Activated CD4-positive, alpha-beta memory T cell treated with anti-CD3 and anti-CD28 coated beads, Interleukin-2, amount 10 ng/mL, durations not matched to agents 7 days and 5 days (primary cell): ENCODE measurements at places on chromosomes 1 and 21. TPM values are rescaled to one million over a fixed set of nuclear protein-coding genes. Genes with fewer than 3 reads are reported as not detected.
A peak's percentile ranks its signal among the peaks of the same experiment; 100 is the strongest.

DNA sequence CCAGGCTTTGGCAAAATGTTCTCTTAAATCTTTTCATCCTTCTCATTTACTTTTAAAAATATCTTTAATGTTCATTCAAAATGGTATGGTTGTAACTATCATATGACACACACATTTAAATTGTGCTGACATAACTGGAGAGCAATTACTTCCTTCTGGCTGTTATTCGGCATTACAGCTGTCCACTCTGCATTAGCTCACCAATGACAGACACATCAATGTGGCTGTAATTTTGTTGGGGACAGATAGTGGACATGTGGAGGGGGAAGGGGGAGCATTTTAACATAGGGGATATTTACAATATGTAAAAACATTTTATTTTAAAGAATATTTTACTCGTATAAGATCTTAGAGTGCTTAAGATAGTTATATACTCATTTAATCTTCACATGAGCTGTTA is 319.8 kb downstream of the HMCN1 start:
- DNase-seq, result no peak

BCAN gene
- not detected for total RNA-seq

NBL1 gene
- 29.8 TPM for total RNA-seq

HCN3 gene
- total RNA-seq, result 4.9 TPM

ZNF683 gene
- not detected for total RNA-seq

DNA sequence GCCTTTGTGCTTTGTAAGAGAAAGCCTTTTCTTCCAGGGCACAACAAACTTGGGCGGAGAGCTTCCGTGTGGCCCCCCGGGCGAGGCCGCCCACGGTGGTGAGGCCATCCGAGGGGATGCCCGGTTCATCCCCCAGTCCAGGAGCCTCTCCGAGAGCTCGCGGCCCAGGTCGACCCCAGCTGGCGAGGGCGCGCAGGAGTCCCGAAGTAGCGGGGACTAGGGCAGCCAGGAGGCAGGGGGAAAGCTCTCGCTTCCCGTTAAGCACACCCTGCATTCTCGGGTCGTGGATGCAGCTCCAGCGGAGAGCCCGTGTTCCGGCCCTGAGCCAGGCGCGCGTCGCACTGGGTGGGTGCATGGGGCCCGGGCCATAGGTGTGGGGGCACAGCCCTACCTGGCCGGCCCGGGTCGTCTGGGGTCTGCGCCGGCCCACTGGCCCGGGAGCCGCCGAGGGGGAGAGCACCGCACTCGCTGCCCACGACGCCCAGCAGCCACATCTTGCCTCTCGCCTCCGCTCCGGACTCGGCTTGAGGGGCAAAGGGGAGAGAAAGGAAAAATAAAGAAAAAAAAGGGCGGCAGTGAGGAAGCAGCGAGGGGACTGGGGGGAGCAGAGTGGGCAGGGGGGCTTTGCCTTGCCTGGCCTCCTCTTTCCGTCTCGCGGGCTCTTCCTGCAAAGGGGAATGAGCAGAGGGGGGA is 1.8 kb downstream of the RNF220 start:
- no peak for DNase-seq

CLDN14 gene
- not detected for total RNA-seq

UQCRHL gene
- 1.6 TPM for total RNA-seq

- no peak for DNase-seq
These were observed 154.5 kb downstream of the CASZ1 start for GRCh38 chr1:10641976-10642375.

GRCh38 chr1:193183019-193183627 is 3.3 kb downstream of the B3GALT2 start:
- no peak for DNase-seq

DNA sequence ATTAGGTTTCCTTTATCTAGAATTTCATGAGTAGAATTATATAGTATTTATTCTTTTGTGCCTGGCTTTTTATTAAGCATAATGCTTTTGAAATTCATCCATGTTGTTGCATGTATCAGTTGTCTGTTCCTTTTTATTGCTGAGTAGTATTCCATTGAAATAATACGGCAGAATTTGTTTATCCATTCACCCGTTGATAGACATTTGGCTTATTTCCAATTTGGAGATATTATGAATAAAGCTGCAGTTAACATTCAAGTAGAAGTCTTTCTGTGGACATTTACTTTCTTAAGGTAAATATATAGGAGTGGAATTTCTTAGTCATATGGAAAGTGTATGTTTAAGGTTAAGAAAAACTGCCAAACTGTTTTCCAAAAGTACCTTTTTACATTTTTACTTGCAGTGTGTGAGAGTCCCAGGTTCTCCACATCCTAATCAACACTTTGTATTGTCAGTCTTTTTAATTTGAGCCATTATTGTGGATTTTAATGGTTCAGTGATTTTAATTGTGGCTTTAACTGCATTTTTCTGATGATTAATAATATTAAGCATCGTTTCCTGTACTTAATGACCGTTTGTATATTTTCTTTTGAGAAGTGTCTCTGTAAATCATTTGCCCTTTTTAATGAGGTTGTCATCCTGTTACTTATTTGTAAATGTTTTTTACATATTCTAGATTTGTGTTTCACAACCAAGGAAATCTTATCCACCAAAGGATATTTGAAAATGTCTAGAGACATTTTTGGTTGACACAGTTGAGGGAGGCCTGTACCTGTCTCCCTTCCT is 22.7 kb downstream of the KCTD3 start:
- no peak for DNase-seq

DNA sequence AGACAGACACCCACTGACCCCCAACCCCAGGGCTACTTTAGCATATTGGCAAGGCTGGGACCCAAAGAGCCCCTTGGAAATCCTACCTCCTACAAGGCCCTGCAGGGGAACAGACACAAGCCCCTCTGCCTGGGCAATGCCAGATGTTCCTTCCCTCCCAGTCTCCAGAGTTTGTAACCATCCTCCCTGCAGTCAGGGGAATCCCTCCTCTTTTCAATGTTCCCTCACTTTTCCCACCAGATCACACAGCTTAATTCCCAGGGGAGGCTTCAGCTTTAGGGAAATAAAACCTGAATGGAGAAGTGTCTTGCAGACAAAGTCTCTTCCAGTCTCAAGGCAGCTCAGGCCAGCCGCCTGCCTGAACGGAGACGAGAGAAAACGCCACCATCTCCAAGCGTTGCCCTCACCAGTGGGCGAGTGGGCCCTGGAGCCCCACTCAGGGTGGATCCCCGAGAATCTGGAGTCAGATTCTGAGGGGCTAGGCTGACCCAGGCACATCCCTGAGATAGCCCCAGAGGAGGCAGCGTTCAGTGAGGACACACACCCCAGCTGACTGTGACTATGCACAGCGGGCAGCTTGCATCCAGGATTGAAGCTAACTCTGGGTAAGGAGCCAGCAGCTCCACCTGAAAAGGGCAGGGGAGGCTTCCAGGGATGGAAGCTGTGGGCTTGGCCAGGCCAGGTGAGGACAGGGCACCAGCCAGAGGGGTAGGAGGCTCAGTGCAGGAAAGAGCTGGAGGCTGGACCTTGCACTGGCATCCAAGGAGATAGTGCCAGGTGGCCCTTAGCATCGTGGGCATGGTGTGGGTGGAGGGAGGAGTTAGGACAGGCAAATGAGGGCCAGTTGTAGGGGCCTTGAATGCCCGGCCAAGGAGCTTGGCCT is 44.0 kb upstream of the ZC3H12A start:
- no peak for DNase-seq

GRCh38 chr1:156055281-156056048 is 883 bp downstream of the LAMTOR2 start:
- no peak for DNase-seq

PARS2 gene
- total RNA-seq, result 4.0 TPM

DNA sequence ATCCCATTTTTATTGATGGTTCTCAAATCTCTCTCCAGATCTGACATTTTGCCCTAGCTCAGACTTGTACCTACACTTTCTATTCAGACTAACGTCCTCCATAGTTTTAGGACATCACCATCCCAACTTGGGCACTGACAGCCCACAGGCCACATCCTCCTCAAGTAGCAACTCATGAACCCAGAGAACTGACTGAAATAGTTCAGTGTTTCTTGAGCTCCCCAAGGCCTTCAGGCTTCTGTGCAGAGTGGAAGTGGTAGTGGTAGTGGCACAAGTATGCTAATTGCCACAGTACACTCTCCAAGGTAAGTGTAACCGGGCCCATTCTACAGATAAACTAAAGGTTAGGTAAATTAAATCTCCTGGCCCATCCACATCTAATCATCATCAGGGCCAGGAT is 112.6 kb downstream of the SLC45A1 start:
- DNase-seq, result peak; percentile 69

IL20 gene
- total RNA-seq, result not detected

KIF26B gene
- total RNA-seq, result not detected

DNA sequence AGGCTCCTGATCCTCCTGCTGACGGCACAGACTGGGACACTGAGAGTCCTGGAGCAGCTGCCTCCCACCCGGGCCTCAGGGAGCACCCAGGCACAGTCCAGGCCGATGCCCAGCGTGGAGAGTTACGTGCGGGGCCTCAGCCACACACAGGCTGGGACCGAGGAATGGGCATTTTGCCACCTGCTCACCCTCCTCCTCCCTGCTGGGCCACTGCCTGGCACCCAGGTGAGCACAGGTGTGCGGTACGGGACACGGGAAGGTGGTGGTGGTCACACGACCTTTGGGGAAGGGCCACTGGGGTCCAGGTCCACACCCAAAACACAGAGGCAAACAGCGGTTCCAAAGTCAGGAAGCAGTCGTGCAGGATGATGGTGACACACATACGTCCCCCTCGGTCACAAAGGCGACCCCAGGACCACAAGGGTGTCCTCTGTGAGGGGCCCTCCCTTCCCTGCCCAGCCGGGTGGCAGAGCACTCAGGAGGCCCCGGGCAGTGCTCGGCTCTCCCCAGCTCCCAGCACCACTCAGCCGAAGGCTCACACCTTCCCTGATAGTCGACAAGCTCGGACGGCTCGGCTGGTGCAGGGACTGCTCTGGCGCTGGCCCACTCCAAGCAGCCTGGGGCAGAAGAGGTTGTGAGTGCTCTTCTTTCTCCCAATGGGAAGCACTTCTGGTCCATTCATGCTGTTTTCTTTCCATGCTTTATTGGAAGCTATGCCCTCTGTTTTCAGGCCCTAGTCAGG is 14.3 kb downstream of the MORN1 start:
- DNase-seq, result no peak

SPRR4 gene
- not detected for total RNA-seq

SLFNL1 gene
- 0.33 TPM for total RNA-seq

GRCh38 chr21:35441868-35442582 is 392.9 kb upstream of the RUNX1 start:
- DNase-seq, result no peak

C1orf116 gene
- not detected for total RNA-seq

GRCh38 chr1:160916666-160917065 is 31.7 kb upstream of the ITLN1 start:
- DNase-seq, result no peak

DNA sequence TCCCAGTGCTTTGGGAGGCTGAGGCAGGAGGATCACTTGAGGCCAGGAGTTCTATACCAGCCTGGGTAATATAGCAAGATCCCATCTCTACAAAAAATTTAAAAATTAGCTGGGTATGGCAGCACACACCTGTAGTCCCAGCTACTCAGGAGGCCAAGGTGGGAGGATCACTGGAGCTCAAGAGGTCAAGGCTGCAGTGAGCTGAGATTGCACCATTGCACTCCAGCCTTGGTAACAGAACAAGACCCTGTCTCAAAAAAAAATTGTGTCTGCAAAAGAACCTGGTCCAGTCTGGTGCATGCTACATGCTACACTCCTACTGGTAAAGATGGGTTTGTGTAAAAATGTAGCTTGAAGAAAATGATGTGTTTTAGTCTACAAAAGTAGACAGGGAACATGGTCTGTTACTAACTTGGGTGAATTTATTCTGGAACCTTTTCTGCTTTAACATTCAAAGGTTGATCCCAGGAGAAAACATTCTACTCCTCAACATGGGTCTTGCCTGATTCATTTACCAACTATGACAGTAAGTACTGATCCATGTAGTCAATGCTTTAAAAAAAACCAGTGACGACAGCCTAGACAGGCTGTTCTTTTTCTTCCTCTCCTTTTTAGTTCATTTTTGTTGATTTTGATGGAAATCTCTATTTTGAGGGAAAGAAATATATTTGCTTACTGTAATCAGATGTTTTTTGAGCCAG is 32.7 kb upstream of the ENAH start:
- DNase-seq, result no peak

DNA sequence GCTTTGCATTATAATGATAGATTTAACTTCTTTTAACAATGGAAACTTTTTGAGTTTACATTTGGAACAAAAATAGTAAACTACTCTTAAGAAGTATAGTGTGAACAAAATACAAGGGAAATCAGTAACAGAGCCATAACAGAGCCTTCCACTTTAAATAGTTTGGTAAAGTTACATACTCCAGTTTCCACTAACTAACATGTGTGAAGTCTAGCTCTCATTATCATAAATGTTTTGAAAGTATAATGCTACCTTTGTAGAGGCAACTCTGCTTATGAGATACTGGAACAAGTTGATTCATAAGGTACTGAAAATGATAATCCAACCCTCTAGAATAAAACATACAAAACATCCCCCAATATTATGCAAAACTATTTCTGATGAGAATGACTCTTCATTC is 1155.1 kb upstream of the ADGRL2 start:
- DNase-seq, result no peak

DNA sequence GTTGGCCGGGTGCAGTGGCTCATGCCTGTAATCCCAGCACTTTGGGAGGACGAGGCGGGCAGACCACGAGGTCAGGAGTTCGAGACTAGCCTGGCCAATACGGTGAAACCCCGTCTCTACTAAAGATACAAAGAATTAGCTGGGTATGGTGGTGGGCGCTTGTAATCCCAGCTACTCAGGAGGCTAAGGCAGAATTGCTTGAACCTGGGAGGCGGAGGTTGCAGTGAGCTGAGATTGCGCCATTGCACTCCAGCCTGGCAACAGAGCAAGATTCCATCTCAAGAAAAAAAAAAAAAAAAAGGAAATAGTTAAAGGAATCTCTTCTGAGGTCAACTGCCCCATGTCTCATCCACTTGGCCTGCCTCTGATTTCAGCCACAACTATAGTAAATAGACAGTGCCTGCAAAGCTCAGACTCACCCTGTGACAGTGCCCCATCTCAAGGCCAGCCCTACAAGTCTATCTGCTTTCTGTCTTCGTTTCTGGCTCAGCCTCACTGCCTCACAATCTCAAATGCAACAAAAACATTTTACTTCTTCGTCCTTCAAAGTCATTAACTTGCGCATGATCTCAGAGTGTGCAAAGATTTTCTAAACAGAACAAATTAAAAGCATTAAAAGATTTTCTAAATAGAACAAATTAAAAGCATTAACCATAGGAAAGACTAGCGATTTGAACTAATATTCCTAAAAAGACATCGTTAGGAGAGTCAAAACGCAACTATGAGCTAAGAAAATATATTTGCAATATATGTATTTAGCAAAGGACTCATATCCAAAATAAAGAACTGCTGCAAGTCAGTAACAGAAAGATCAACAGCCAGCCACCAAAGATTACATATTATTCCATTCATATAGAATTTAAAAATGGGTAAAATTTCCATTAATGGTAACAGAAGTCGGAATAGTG is 65.0 kb upstream of the PRDX6 start:
- DNase-seq, result no peak
